SK-N-MC (cell line): ENCODE measurements at places on chromosomes 13 and 19.

DNA sequence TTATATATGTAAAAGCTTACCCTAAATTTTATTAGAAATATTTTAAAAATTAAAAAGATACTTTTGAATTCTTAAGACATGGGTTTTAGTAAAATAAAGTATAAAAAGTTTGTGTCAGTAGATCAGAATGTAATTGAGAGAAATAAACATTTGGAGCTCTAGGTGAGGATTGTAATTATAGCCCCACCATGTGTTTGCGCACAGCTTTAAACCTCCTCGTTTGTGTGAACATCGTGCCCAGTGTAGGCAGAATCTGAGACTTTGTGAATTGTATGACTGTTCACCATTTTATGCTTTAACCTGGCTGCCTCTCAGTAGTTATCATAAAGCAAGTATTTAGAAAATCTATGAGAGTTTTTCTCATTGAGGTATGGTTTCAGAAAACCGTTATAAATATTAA lies 29.1 kb downstream of the CUL4A start:
- DNase-seq: no peak

DNA sequence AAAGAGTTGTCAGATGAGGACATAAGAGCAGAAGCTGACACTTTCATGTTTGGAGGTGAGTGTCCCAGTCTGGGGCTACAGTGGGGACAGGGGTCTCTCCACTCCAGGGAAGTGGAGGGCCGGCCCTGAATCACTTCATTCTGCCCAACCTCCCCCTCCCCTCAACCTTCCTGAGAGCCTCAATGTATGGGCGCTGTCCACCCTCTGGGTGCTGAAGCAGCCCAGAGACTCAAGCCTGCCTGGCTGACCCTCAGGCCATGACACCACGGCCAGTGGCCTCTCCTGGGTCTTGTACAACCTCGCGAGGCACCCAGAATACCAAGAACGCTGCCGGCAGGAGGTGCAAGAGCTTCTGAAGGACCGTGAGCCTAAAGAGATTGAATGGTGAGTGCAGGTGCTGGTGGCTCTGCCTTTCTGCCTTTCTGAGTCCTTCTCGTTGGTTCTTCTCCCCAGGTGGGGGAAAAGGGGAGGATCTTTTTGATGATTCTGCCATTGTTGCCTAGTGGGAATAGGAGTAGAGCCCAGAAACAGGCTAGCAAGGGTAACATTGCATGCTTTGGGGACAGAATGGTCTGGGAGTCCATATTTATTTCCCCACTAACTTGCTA lies 8.8 kb downstream of the CYP4F8 start:
- DNase-seq: no peak

GRCh38 chr19:53492153-53492552 lies 24.6 kb downstream of the ZNF813 start:
- no peak for DNase-seq

DNA sequence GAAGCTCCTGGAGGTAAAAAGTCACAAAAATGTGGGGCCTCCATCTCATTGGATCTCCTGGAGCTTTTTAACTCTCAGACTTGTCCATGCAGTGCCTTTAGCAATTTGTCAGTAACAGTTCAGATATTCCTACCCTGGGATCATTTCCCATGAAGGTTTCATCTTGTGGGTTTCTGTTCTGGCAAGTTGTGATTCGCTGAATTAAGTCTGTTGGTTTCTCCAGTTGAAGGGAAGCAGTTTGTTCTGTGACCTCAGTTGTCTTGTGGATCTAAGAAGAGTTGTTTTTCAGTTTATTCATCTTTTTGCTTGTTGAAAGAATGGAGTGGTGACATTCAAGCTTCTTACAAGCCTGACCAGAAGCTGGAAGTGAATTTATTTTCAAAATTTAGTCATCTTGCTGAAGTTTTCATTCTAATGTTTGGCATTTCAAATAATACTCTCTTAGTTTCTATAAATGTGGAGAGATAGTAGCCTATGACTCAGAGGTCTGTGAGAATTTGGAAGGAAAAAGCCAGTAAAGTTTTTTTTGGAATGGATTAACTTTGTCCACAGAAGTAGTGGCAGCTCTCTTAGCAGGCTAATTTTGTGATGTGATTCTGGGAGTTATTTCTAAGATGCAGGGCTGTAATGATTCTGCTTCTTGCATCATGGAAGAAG lies 120.1 kb upstream of the CSNK1A1L start:
- no peak for DNase-seq

DNA sequence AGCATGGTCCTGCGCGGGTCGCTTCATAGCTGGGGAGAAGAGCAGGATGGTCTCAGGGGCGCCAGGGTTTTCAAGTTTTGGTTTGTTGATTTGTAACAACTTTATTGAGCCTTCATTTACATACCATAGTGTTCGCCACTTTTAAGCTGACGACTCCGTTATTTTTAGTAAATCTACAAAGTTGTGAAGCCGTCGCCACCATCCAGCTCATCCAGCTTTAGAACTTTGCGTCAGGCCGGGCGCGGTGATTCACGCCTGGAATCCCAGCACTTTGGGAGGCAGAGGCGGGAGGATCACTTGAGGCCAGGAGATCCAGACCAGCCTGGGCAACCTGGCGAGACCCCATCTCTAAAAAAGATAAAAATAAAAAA lies 404 bp downstream of the C19orf44 start:
- DNase-seq: no peak

GRCh38 chr19:28905996-28906395 lies 307.0 kb downstream of the UQCRFS1 start:
- no peak for DNase-seq

GRCh38 chr19:35027851-35028599 lies 2.2 kb upstream of the SCN1B start:
- no peak for DNase-seq

DNA sequence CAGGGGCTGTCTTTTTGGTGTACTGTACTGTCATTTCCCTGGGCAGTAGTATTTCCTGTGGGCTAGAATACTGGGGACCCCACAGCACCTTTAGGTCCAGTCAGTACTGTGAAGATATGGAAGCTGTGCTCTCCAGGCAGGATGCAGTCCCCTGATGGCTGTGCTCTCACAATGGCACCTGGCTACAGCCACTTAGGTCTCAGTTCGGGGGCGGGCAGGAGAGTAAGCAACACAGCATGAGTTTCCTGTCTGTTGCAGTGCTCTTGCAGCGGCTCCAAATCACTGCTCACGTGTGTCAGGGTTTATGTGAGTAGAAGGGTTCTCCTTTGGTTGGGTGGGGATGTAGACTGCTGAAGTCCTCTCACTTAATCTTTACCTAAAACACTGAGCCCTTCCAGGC lies 810.4 kb downstream of the DACH1 start:
- DNase-seq: no peak

DNA sequence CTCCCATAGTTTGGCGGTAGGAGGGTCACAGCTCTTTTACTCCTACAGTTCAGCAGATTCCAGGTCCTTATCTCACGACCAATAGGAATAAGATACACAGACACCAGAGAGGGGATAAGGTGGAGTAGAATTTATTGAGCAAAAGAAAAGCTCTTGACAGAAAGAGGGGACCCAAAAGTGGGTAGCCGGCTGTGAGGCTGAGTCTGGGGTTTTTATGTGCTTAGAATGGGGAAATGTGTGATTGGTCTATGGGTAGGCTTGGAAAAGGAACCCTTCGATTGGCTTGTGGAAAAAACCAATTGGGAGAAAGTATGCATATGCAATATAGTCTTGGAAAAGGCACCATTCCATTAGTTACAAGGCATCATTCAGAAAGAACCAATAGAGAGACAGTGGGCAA lies 1356.9 kb upstream of the SPRY2 start:
- DNase-seq: no peak

- DNase-seq: no peak
These were observed 3.5 kb upstream of the INSR start for GRCh38 chr19:7297742-7298141.

DNA sequence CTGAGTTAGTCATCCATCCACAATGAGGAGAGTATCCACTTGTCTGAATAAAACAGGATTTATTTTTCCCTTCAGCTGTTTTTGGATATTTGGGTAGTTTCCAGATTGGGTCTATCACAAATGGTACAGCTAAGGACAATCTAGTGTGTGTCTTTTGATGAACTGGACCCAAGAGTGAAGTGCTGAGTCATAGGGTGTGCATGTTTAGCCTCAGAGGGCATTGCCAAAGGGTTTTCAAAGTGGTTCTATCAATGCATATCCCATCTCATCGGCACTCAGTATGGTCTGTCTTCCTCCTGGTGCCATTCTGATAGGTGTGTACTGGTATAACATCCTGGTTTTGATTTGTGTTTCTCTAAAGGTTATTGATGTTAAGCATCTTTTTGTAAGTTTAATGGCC lies 62.3 kb downstream of the GSX1 start:
- DNase-seq: no peak

DNA sequence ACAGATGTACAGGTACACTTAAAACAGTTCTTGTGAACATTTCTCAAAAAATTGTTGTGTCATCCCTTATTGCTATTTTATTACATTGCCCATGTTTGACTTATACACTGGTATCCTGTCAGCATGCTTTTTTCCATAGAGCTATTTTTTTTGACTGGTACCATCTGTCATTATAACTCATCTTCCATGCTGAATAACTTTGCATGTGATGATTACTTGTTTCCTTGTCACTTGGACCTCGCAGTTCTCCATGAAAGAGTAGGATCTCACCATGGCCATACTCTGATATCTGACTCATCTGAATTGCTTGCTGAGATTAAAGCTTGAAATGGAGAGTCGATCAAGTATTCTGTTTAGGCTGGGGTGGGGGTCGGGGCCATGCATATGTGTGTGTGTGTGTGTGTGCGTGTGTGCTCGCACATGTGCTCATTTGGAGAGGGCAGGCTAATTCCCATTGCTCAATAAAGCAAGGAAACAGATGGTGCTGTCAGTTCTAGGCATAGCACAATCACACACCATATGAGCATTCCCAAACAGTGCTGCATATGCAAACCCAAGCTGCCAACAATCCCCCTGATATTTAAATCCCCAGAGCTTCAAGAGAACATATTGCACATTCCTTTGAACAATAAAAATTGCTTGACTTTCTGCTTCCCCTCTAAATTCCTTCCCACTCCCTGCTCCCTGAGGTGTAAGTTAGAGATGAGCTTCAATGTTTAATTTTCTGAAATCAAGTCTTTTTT lies 62.9 kb downstream of the NHLRC3 start:
- DNase-seq: no peak

DNA sequence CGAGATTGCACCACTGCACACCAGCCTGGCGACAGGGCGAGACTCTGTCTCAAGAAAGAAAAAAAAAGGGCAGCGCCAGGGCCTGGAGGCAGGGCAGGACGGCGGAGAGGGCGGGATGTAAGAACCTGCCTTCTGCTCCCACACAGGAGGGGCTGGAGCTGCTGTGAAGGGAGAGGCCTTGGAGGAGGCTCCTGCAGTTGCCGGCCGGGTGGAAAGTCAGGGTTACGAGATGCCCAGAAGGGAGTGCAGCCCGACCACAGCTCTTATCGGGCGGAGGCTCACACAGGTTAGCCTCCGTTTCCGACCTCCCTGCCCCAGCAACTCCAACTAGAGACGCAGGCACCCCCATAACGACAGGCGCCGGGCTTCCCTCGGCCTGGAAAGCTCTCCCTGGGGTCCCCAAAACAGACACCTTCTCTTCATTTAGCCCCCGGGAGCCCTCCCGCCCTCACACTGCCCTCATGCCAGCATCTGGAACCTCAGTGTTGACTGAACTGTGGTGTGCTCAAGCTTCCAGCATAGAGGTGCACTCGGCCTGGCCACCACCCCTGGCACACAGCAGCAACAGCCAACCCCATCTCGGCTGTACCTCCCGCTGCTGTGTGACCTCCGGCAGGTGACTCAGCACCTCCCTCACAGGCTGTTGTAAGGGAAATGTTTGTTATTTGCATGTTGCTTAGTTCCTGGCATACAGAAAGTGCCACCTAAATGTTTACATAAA lies 1.4 kb downstream of the PLPP2 start:
- DNase-seq: no peak

DNA sequence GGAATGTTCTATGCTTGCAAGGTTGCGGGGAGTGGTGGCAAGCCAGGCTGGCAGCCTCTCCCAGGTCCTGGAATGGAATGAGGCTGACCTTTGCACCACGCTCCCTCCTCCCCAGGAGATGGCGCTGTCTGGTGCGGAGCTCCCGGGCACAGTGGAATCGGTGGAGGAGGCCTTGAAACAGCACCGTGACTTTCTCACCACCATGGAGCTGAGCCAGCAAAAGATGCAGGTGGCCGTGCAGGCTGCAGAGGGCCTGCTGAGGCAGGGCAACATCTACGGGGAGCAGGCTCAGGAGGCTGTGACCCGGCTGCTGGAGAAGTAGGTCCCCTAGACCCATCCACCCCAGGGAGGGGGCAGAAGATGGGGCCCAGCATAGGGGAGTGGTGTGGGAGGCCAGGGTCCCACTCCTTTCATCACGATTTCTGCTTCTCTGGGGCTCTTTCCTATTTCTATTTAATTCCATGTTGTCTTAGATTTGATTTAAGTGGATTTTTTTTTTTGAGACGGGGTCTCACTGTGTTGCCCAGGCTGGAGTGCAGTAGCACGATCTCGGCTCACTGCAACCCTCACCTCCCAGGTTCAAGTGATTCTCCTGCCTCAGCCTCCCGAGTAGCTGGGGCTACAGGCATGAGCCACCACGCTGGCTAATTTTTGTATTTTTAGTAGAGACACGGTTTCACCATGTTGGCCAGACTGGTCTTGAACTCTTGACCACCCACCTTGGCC lies 53.2 kb upstream of the SHKBP1 start:
- no peak for DNase-seq

DNA sequence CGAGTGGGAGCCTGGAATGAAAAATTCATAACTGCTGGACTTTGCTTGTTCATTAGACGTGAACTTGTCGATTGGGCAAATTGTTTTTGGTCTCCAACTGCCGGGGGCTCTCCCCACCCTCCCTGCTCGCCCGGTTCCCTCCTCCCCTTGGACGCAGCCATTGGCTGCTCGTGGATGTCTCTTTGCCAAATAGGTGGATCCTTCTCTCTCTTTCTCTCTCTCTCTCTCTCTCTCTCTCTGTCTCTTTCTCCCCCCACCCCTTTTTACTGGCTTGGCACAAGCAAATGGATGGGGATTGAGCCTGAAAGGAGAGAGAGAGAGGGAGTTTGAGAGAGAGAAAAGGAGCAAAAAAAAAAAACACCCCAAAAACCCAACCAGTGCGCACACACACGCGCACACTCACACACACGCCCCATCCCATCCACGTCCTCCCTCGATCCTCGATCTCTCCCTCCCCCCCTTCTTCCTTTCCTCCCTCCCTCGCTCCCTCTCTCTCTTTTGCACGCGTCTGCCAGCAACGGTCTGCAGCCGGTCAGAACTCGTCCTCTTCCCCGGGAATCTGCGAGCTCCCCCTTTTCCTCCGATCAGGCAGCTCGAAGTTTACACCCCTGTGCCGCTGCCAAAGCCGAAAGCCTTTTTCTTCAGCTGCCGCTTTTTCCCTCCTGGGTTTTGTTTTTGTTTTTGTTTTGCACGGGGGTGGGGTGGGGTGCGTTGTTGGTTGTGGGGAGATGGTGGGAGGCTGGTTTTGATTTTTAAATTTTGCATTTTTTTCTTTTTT lies 27.8 kb downstream of the NFIX start:
- peak; percentile 32 for DNase-seq
